ENCODE measurements at places on chromosomes 5 and 9.
A peak's percentile ranks its signal among the peaks of the same experiment; 100 is the strongest.

GRCh38 chr5:137282216-137282615, 216.9 kb downstream of the SPOCK1 start:
- peak; percentile 55 for DNase-seq

- no peak for DNase-seq
Observed at GRCh38 chr9:129352146-129352865, 174.2 kb upstream of the IER5L start.

DNA sequence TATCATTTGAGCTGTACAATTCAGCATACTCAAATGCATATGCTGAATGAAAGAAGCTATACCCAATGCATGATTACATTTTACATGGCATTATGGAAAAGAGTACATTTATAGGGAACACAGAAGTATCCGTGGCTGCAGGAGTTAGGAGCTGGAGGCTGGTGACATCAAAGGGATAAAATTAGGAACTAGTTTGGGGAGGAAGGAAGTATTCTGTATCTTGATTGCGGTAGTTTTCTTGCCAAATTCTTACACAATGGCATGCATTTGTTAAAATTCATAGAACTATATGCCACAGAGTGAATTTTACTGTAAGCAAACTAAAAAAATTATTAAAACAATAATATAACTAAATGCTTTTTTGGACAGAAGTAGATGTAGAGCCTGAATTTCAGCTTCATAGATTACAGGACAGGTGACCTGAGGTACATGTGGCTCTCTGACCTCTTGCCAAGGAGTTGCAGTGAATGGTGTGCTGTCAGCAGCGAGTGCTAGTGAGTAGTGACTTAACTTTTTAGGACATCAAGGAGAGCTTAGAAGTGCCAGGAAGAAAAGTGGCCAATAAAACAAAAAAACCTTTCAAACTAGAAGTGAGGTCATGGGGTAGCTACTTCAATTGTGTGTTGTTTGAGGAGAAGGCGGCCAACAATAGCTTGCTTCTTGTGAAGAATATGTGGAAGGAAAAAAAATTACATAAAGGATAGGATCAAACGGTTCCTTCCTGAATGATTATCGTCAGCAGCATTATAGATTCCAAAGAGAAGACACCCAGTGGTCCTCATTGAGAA, 514.9 kb upstream of the CLINT1 start:
- no peak for DNase-seq

GRCh38 chr9:97564291-97565175, 63.1 kb downstream of the TMOD1 start:
- peak; percentile 30 for DNase-seq

GRCh38 chr9:112169368-112169767, 5.7 kb downstream of the SUSD1 start:
- DNase-seq, result peak; percentile 82

GRCh38 chr5:153373130-153373498, 117.4 kb upstream of the GRIA1 start:
- DNase-seq, result no peak

DNA sequence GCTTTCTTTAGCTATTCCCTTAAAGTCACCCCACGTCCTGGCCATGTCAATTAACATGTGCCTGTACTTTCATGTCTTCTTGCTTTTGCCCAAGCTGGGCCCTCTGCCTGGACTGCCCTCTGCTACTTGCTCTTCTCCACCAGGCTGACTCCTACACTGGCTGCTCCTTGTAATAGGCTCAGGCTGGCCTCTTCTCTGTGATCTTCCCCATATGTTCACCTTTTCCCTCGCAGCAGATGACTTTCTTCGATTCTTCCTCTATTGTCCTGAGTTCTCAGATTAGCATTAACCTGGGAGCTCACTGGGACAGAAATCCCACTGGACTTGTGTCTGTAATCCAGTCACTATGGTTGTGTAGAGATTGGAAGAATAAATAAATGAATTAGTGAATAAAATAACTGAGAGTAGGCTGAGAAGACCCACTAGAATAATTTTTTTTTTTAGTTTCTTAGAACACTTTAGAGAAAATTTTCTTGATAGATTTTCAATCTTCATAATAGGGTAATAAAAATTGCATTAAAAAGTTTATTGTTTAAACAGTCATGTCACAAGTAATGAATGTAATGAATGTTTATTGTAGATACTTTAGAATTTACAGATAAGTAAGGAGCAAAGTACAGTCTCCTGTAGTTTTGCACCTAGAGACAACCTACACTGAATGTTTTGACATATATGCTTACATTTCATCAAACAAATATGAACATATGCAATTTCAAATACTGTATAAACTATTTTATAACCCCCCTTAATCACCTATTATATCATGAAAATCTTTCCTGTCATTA, 47.4 kb upstream of the TNFSF15 start:
- DNase-seq, result no peak

DNA sequence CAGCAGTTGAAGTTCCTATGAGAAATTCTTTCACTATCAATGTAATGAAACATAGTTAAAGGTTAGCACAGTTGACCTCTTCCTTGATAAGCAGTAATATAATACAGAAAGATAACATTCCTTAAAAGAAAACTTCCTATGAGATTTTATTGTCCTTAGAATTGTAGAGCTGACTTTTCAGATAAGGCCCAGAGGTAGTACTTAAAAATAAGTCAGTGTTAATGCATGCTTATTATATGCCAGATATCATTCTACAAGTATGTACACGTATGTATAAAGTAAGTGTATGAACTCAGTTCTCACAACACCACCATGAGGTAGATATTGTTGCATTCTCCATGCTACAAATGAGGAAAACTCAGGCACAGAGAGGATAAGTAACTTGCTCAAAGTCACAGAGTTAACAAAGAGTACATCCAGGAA, 15.3 kb downstream of the AP3S1 start:
- no peak for DNase-seq

- DNase-seq, result no peak
Observed at GRCh38 chr9:89648247-89649000, 43.6 kb downstream of the GADD45G start.

GRCh38 chr9:81979196-81979595, 9.4 kb upstream of the SPATA31D1 start:
- DNase-seq, result no peak

- DNase-seq, result no peak
Observed at GRCh38 chr9:117596678-117597077, 107.5 kb upstream of the TLR4 start.

GRCh38 chr5:36396640-36397039, 94.9 kb upstream of the RANBP3L start:
- no peak for DNase-seq
